NCI-H2171 (cell line): ENCODE measurements at places on chromosomes 12 and 14.

GRCh38 chr12:4107436-4107878 is 166.1 kb upstream of the CCND2 start:
- peak; percentile 6 for DNase-seq

DNA sequence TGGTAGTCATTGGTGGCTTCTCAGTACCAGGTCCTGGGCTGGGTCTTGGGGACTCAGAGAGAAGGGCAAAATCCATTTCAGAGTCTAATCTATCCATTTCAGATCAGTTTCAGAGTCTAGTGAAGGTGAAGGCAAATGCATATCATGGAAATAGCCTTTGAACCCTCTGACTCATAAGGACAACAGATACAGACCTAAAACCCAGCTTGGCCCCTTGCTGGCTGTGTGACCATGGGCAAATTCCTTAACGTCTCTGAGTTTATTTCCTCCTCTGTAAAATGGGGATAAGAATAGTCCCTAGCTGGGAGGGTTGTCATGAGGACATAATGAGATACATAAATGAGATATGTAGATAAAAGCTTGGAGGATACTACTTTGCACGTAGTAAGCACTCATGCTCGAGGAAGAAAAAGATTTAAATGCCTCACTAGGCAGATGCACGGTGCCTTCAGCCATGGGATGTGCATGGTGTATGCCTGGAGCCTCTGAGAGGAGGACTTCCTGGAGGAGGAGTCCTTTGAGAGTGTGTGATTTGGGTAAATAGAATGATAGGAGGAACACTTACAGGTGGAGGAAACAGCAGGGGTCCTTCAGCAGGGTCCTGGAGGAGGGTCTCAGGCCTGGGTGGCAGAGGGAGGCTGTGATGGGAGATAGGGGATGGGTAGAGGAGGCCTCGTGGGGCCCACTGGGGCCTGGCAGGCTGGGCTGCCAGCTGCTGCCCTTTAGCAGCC is 8.0 kb downstream of the DTX1 start:
- no peak for DNase-seq

DNA sequence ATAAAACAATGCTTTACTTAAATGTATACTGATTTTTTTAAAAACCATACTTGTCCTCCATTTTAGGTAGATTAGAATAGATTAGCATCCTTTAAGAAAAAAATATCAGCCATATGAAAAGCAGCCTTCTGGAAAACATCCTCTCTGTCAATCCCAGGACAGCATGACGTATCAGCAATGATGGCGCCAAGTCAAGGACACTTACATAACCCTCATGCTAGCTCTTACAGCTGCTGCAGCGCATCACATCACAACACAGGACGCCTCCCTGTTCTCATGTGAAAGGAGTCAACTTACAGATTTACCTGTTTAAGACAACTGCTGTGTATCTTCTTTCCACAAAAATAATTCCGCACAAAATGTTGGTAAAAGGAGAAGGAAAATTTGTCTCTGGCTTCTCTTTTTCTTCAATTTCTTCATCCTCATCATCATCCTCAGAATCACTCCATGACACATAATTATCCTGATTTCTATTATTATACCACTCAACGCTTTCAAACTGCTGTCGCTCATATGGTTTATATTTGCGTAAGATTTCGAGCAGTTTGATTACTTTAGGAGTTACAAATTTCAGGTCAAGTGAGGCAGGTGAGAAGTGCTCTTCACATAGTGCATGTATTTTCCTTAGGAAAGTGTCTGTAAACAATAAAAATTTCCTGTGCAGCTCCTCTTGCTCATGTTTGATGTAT is 33.3 kb downstream of the DICER1 start:
- DNase-seq, result no peak

DNA sequence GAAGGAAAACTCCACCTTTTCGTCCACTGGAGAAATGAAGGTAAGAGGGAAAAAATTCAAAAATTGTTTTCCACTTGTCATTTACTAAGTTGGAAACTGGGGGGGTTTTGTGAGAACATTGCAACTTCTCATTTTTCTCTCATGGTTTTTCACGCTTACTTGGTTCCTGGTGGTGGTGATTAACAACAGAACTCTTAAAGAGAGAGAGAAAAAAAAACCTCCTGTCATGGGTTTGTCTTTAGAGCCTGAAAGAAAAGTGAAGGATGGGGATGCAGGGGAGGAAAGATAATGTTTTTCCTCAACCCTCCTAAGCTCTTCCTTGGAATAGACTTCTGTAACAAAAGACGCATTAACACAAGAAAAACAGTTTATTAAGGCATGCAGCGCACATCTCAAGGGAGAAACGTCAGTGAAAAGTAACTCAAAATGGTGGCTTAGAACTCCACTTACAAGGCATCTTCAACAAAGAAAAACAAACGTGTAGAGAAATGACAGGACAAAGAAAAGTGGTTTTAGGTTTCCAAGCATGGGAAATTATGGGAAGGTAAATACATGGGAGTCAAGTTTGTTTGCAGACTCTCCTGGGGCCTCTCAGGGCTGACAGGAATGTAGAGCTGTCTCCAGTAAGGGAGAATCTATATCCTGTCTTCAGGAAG is 81.9 kb upstream of the ATF7IP start:
- DNase-seq, result no peak

DNA sequence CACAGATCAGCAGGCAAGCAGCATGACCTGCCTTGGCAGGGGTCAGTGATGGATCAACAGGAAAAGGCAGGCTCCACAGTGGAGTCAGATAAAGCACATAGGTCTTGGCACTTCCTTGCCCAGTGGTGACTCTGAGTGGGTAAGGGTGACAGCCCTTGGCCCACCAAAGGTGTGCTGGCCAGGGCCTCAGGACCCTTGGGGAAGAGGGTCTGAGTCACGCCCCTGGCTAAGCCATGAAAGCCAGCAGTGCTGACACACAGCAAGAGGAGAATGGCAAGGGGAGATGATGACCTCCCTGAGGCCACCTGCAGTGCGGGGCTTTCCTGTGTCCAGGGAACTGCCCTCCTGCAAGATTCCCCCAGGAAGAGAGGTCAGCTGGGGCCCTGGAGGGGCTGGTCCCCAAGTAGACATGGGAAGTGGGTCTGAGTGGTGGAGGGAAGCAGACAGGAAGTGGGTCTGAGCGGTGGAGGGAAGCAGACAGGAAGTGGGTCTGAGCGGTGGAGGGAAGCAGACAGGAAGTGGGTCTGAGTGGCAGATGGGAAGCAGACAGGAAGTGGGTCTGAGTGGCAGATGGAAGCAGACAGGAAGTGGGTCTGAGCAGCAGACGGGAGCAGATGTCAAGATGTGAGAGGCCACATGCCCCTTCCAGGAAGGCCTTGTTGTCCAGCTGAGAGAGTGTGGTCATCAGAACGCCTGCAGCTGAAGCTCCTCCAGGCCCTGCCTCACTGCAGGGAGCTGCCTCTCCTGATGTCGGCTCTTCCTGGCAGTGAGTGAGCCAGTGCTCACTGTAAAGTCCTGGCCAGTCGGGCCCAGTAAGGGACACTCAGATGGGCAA is 34.8 kb downstream of the DIO3 start:
- no peak for DNase-seq

GRCh38 chr14:39229601-39230110 is 4.1 kb upstream of the MIA2 start:
- no peak for DNase-seq

DNA sequence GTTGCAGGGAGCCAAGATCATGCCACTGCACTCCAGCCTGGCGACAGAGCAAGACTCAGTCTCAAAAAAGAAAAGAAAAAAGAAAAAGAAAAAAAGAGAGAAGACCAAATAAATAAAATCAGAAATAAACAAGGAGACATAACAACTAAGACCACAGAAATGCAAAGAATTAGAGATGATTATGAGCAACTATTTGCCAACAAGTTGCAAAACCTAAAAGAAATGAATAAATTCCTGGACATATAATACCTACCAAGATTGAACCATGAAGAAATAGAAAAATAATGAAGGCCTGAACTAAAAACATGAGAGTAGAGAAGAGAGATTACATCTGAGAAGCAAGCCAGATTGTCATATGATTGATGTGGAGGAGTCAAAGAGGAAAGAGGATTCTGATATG is 17.6 kb upstream of the EPS8 start:
- no peak for DNase-seq

DNA sequence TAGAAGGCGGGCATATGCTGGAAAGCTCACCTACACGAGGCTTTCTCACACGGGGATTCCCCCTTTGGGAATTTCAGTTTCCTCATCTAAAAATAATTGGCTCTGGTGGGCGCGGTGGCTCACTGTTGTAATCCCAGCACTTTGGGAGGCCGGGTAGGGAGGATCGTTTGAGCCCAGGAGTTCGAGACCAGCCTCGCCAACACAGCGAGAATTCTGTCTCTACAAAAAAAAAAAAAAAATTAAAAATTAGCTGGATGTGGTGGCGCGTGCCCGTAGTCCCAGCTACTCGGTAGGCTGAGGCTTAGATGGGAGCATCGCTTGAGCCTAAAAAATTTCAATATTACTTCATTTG is 400 bp upstream of the NDUFA12 start:
- DNase-seq, result no peak

GRCh38 chr14:23861666-23862065 is 91.9 kb upstream of the DHRS4 start:
- DNase-seq, result peak; percentile 35

DNA sequence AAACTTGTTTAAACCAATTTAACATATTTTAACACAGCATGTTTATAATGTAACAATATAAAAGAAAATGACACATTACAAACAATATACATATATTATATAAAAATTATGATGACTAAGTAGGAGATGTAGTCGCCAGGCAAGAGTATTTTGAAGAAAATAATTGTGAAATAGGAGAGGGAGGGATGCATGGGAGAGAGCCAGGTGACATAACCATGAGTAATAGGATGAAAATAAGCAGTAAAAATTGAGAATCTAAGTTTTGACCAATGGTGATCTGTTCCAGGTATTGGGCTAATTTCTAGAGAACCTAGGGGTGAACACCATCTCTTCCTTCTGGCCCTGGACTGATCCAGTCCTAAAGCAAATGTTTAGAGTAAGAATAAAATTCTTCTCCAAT is 315.2 kb upstream of the G2E3 start:
- no peak for DNase-seq

GRCh38 chr12:130254461-130255276 is 83.0 kb upstream of the PIWIL1 start:
- DNase-seq, result no peak

- no peak for DNase-seq
Measured at GRCh38 chr14:29773990-29774389, 153.7 kb downstream of the PRKD1 start.

DNA sequence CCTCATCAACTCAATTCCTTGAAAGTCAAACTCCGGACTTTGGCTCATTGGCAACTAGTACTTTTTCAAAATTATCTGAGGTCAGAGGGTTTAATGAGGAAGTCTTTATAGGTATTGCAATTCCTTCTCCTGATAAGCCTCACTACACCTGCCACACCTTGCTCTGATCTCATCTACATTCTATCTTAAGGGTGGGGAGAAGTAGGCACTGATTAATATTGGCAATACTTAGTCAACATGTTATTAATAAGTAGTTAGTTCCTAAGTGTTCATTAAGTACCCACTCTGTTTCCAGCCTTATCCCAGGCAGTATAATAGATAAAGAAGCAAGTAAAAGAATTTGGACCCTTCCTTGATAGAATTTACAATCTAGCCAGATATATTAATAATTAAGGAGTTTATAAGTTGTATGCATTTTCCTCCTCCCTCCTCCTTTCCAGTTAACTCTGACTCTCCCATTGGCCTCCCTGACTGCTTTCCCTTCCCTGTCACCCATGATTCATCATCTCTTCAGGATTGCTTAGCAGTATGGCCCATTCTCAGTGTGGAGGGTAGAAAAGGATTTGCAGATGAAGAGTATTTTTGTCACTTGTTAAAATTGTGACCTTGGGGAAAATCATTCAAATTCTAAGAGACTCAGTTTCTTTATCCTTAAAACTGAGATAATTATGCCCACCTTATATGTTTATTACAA is 231.0 kb upstream of the ATP2B1 start:
- no peak for DNase-seq

GRCh38 chr14:98959958-98960616 is 311.9 kb downstream of the BCL11B start:
- no peak for DNase-seq
